ENCODE measurements at places on chromosomes 13 and 19.
A peak's percentile ranks its signal among the peaks of the same experiment; 100 is the strongest.

- no peak for DNase-seq
These were observed 2.2 kb upstream of the MYADM start for GRCh38 chr19:53865523-53865917.

DNA sequence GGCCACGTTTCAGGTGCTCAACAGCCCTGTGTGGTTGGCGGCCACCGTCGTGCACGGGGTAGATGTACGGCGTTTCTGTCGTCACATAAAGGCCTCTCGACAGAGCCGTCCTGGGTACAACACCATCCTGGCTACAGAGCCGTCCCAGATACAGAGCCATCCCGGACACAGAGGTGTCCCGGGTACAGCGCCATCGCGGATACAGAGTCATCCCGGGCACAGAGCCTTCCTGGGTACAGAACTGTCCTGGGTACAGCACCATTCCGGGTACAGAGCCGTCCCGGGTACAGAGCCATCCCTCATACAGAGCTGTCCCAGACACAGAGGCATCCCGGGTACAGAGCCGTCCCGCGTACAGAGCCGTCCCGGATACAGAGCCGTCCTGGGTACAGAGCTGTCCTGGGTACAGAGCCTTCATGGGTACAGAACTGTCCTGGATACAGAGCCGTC lies 222.7 kb upstream of the SOX1 start:
- no peak for DNase-seq

- DNase-seq: no peak
These were observed 9.7 kb upstream of the SPACA4 start for GRCh38 chr19:48596679-48597465.

- no peak for DNase-seq
These were observed 566 bp downstream of the MPV17L2 start for GRCh38 chr19:18193388-18194180.

DNA sequence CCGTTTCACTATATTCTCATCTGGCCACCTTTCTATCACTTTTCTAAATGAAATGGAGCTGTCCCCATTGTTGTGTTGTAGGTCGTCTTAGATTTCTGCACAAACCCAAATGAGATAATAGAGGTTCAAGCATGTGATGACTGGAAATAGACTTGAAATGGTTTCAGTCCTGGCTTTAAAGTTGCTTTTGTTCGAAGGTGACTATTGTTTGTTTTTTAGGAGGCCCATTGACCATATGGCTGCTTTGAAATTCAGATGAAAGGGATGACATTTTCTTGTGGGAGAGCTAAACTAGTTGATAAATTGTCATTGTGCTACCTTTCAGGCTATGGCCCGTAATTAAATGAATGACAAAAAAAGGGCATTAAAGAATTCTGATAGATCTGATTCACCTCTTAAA lies 583.7 kb downstream of the GPC6 start:
- no peak for DNase-seq

DNA sequence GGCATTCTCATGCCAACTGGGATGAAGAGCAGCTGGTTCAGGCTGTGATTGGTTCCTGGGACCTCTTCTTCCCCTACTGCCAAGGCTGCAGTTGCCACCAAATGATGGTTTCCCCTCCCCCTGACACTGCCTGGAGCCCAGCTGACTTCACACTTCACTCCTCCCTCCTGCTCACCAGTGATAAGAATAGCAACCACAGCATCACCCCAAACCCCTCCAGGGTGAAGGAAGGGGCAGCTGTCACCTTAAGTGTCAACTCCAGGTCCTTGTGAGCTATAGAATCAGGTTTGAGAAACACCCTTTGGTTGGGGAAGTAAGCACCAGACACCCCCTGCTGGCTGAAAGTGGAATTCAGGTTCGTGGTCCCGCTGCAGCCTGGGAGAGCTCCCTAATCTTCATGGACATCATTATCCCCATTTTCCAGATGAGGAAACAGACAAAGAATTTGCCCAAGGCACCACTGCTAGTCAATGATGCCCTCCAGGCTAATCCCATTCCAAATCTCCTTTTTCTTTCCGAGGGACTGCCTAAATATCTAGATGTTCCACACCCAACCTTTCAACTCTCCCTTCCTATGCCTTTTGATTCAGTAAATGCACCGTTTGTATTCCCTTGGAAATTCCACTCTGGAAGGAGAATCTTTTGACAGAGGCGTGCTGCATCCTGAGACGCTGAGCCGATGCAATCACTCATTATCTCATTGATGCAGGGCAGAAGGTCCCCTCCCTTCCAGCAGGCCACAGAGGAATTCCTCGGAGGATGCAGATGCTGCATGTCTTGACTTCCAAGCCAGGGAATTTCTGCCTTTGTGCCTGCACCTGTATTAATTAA lies 50.6 kb upstream of the UQCRFS1 start:
- DNase-seq: no peak

DNA sequence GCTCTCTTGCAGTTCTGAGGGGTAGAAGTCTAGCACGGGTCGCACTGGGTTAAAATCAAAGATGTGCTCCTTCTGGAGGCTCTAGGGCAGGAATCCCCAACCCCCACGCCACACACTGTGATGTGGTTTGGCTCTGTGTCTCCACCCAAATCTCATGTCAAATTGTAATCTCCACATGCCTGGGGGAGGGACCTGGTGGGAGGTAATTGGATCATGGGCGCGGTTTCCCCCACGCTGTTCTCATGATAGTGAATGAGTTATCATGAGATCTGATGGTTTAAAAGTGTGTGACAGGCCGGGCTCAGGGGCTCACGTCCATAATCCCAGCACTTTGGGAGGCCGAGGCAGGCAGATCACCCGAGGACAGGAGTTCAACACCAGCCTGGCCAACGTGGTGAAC lies 26.6 kb upstream of the CALM3 start:
- DNase-seq: no peak

GRCh38 chr19:3765121-3765520 lies 2.6 kb downstream of the MRPL54 start:
- no peak for DNase-seq

GRCh38 chr19:5983367-5983955 lies 5.5 kb upstream of the RANBP3 start:
- DNase-seq: peak; percentile 38

DNA sequence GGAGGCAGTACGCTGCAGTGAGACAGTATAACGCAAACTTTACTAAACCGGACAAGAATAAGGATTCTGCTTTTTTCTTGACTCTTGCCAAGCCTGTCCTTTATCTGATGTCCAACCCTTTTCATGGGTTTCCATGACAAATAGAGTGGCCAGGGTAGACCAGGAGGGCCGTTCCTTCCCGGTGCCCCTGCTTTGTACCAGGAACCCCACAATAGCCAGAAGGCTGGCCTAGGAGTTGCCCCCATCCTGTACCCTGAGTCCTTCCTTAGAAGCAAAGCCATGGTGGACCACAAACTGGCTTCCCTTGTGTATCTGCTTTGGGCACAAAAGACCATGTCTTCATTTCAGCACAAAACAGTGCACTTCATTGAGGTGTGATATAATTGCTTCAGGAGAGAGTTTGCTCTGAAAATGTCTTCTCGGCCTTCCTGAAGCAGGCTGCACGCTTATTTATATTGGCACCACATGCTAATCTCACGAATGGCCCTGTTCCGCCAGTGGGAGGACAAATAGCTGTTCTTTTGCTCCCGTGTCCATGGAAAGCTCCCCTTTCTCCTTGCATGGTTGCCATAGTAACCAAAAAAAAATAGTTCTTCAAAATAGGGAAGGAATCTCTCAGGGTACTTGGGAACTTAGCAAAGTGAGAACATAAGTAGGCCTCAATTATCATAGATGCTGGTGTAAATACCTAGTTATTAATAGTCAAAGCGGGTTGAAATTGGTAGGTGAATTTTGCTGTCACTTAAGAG lies 222.1 kb downstream of the ZIC5 start:
- no peak for DNase-seq

DNA sequence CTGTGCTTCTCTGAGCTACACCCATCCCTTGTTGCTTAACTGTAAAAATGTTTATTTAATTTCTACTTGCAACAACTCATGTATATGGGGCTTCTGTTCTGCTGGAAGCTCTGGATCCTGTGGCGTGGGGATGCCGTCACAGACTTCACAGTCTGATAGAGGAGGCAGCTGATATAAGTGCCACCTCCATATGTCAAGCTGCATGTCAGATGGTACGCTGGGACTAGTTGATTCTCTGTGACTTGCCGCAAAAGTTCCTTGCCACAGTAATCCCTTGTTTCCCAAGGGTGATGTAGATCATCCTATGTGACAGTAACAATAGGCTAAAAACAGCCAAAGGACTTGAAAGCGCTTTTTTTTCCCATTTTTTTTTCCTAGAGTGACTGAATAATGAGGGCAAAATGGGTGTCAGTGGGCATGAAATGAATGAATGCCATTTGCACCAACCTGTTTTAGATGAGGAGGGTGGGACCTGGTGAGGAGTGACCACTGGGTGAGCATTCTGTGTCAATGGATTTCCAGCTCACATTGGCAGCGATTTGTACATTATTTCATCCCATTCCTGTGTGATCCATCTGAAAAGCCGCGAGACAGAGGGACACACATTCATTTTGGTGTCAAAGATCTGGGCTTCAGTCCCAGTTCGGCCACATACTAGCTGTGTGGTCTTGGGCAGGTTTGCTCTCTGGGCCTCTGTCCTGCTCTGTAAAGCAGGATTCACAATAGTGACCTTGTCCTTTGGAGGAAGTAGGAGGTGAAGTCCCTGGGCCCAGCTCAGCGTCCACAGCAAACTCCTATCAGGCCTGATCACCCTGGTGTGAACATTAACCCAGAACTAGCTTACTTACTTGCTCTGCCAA lies 88.9 kb upstream of the RNF113B start:
- DNase-seq: no peak

GRCh38 chr19:31102674-31103073 lies 246.6 kb downstream of the TSHZ3 start:
- no peak for DNase-seq

- no peak for DNase-seq
These were observed 13.6 kb downstream of the ARHGAP45 start for GRCh38 chr19:1080360-1081161.

DNA sequence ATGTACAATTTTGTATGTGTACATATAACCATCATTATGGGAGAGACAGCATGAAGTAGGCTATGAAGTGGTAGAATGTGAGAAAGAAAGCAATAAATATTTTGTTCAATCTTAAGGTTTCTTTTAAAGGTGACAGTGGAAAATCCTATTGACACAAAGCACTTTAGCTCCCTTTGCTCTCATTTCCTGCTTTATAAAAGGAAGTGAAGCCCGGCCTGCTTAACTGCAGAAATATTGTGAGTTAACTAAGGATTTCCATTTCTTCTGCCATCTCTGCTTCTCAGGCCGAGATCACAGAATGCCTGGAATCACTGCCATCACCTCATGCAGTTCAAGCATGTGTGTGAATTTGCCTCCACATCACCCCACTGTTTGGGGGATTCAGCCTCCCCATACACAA lies 83.5 kb downstream of the FRY start:
- DNase-seq: no peak

DNA sequence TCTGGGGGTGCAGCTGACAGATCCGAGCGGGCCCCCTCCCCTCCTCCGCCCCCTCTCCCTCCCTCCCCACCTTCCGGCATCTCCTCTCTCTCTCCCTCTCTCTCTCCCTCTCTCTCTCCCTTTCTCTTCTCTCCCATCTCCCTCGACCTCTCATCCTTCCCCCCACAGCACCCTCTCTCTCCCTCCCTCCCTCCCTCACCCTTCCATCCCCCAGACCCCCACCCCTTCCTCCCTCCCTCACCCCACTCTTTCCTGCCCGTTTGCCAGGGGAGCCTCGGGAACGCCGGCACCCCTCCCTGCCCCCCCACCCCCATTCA lies 666 bp downstream of the CELF5 start:
- no peak for DNase-seq

DNA sequence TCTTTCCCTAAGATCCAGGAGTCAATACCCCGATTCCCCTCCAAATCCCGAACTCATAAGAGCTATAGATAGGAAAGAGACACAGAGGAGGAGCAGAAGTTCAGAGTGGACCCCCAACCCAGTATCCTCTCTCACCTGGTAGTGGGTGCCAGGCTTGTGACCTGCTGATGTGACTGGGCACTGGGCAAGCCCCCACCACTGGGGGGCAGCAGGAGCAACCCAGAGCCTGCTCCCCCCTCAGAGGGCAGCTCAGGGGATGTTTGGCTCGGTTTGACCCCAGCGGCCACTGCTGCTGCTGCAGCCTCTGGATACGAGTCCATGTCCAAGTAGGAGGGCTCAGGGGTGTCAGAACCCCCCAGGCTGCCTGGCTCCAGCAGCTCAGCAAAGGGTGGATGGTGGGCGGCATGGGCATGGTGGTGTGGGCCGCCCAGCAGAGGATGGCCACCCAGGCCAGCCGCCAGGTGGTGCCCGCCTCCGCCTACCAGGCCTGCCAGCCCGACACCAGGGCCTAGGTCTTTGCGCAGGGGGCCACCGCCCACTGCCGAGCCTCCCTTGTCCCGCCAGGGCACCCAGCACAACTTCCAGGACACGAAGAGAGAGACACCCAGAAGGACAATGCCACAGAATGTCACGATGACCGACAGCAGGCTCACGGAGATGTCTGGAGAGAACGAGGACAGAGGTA lies 7.4 kb downstream of the SYT3 start:
- no peak for DNase-seq

DNA sequence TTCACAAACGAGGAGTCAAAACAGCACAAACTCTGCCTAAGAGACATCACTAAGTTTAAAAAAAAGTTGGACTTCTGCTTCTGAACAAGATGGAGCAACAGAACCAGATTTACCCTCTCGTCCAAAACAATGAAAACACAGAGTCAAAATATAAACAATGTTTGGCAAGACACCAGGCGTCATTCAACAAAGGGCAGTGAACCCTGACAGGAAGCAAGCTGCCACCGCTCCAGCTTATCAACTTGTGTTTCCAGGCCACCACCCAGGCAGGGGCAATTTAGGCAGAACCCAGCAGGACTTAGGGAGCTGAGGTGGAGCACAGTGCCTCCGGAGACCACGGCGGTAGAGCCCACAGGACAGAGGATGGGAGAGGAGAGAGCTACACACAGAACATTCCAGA lies 8.6 kb upstream of the NAPA start:
- no peak for DNase-seq

- DNase-seq: no peak
These were observed 12.1 kb downstream of the MBNL2 start for GRCh38 chr13:97234236-97234635.

GRCh38 chr13:76636829-76637228 lies 249.4 kb downstream of the KCTD12 start:
- no peak for DNase-seq

DNA sequence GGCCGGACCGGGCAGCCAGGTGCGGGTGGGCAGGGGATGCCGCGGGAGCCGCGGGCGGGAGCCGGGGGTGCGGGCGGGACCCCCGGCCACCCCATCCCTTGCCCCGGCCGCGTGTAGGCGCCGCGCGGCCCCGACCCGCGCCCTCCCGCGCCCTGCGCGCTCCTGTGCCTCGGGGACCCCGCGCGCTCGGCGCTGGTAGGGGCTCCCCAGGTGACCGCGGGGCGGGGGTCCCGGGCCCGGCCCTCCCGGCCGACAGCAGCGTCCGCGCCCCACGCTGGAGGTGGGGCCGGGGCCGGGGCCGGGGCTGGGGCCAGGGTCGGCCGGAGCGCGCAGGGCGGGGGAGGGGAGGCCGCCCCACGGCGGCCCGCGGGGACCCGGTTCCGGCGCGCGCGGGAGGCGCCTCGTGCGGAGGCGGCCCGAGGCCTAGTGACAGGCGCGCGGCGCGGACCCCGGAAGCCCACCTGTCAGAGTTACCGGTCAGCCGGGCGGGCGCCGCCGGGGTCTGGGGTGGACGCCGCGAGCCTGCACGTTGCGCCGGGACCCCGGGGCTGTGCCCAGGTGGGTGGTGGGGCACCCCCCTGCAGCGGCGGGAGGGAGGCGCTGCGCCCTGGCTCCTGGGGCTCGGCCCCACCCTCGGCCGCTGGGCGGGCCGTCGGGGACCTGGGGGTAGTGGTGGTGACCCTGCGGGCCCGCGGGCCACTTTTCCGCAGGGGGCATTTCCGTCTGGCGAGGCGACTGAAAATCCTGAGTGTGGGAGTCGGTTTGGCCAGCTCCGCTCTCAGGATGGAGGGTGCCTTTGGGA lies 518 bp downstream of the TFDP1 start:
- no peak for DNase-seq

All from fibroblast of gingiva (primary cell).